ENCODE measurements at places on chromosomes 13 and 19.

DNA sequence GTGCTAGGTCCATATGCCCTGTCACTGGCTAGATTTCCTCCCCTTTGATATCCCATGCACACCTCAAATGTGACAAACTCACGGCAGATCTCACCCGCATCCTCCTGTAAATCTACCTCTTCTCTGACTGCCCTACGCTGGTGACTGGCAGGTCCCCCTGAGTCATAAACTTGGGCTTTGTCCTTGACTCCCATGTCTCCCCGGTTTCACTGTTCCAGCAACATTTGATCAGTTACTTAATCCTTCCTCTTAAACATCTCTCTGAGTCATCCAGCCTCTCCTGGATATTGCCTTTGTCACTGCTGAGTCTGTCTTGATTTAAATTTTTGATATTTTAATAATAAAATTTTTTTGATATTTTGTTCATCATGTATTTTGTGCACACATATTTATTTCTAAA lies 26.5 kb downstream of the FAM216B start:
- H3K27me3 ChIP-seq: no peaks in the 10 kb centered on the region
- no peaks in the 10 kb centered on the region for H3K4me1 ChIP-seq
- no peaks in the 10 kb centered on the region for H3K36me3 ChIP-seq
- peak; percentile 1 for DNase-seq
- H3K27ac ChIP-seq: no peak overlapping the region
- no peak overlapping the region for H3K4me3 ChIP-seq

DNA sequence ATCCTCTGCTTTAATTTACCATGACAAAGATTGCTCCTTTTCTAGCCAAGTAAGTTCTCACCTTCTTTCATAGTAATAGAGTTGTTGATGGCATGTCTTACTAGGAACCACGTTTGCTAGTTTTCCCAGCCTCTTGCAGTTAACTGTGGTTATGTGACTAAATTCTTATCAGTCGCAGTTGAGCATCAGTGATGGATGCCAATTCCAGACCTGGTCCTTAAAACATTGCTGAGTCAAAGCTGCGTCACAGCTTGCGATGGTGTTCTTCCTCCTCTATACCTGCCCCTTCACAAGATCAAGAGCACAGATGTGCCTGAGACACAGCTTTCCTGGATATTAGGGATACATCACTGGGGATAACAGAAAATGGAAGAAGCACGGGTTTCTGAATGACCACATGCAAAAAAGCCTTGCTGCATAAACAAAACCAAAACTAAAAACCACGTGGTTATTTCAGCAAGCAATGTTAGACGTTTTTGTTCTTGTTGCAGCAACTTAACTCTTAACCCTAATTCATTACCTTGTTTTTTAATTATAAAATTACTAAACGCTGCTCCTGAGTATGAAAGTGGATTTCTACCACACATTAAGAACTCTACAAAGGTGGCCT lies 97.6 kb upstream of the DACH1 start:
- no peak overlapping the region for H3K27ac ChIP-seq
- DNase-seq: no peak
- H3K4me3 ChIP-seq: no peak overlapping the region
- H3K36me3 ChIP-seq: no peaks in the 10 kb centered on the region
- no peaks in the 10 kb centered on the region for H3K4me1 ChIP-seq

- H3K4me3 ChIP-seq: no peak within 1 kb of the TSS
- H3K36me3 ChIP-seq: no peaks in the 10 kb centered on the region
- DNase-seq: no peak
- no peak within 1 kb of the TSS for H3K27ac ChIP-seq
- H3K4me1 ChIP-seq: peaks cover 14% of the 10 kb centered on the region
Observed at GRCh38 chr19:55362990-55363716, at the start of gene GARIN5B. Gene GARIN5B, minus strand, starts transcription at chr19:55363260. Its CDS starts 194 bp downstream, at chr19:55363066.

- no peak overlapping the region for H3K27ac ChIP-seq
- H3K4me1 ChIP-seq: no peaks in the 10 kb centered on the region
- H3K36me3 ChIP-seq: no peaks in the 10 kb centered on the region
- H3K27me3 ChIP-seq: no peaks in the 10 kb centered on the region
- DNase-seq: peak; percentile 52
- no peak overlapping the region for H3K4me3 ChIP-seq
Observed at GRCh38 chr13:69857183-69857821, 250.3 kb upstream of the ATXN8OS start.

GRCh38 chr13:36883824-36884223 lies 36.2 kb downstream of the SMAD9 start:
- peak overlapping the region; percentile 55 for H3K4me3 ChIP-seq
- peak overlapping the region; percentile 99 for H3K27ac ChIP-seq
- H3K4me1 ChIP-seq: peaks cover 88% of the 10 kb centered on the region
- no peaks in the 10 kb centered on the region for H3K27me3 ChIP-seq
- H3K36me3 ChIP-seq: no peaks in the 10 kb centered on the region

- DNase-seq: no peak
- H3K4me1 ChIP-seq: no peaks in the 10 kb centered on the region
- no peaks in the 10 kb centered on the region for H3K27me3 ChIP-seq
- H3K27ac ChIP-seq: no peak overlapping the region
- no peak overlapping the region for H3K4me3 ChIP-seq
Observed at GRCh38 chr19:5083547-5083965, 114.6 kb downstream of the KDM4B start.

DNA sequence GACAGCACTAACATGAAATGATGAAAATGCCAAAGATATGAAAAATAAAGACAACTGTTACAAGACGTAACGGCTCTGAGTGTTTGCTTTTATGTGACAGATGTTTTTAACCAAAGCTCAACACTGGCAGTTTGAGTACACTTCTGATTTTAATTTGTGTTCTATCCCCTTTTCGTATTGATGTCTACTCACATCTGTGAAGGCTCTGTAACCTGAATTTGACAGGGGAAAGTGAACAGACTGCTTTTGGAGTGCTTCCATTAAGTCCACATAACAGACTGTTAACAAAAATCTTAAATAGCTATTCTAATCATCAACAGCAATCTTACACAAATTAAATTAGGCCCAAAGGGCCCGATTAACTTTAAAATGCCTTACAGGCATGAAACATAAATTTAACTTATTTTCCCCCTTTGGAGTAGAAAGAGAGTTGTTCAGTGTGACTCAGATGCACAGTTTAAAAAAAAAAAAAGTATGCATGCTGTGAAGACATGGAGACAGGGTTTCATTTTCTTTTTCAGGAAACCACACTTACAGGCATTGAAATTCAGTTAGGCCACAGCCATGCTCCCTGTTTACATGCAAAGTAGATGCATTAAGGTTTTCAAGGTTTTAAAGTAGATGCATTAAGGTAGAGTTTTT lies 16.3 kb upstream of the RNASEH2B start:
- H3K27ac ChIP-seq: no peak overlapping the region
- H3K27me3 ChIP-seq: no peaks in the 10 kb centered on the region
- no peaks in the 10 kb centered on the region for H3K36me3 ChIP-seq
- H3K4me3 ChIP-seq: no peak overlapping the region

- no peak overlapping the region for H3K27ac ChIP-seq
- no peak overlapping the region for H3K4me3 ChIP-seq
- H3K27me3 ChIP-seq: no peaks in the 10 kb centered on the region
- DNase-seq: no peak
Observed at GRCh38 chr13:49265822-49266221, 18.1 kb downstream of the CDADC1 start.

- peak overlapping the region; percentile 94 for H3K27ac ChIP-seq
- H3K27me3 ChIP-seq: no peaks in the 10 kb centered on the region
- H3K4me3 ChIP-seq: peak overlapping the region; percentile 89
- no peaks in the 10 kb centered on the region for H3K36me3 ChIP-seq
- H3K4me1 ChIP-seq: peaks cover 30% of the 10 kb centered on the region
- DNase-seq: peak; percentile 40
Observed at GRCh38 chr13:49443357-49443703, 534 bp downstream of the CAB39L start.

Measured in HepG2 (cell line).